HS-5 (cell line): ENCODE measurements at places on chromosomes 11 and 22.

- DNase-seq: peak; percentile 82
These were observed 44.4 kb downstream of the DCDC1 start for GRCh38 chr11:31325160-31325559.

DNA sequence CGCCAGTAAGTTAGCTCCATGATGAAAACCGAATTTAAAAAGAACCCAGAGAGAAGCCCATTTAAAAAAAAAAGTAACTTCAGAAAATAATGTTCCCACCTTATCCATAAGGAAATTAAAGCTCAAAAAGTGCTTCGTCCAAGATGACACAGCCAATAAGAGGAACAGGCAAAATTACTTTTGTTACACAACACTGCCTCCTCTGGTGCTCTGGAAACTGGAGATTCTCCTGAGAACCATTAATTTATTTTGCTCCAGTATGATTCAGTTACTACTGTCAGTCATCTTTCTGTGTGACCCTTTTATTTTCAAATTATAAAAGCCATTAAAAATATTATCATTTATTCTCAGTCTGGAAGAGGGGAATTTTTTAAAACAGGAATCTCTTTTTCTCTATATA is 2.0 kb downstream of the IFT27 start:
- DNase-seq: no peak

- DNase-seq: no peak
These were observed 25.0 kb upstream of the OAF start for GRCh38 chr11:120185706-120186455.

DNA sequence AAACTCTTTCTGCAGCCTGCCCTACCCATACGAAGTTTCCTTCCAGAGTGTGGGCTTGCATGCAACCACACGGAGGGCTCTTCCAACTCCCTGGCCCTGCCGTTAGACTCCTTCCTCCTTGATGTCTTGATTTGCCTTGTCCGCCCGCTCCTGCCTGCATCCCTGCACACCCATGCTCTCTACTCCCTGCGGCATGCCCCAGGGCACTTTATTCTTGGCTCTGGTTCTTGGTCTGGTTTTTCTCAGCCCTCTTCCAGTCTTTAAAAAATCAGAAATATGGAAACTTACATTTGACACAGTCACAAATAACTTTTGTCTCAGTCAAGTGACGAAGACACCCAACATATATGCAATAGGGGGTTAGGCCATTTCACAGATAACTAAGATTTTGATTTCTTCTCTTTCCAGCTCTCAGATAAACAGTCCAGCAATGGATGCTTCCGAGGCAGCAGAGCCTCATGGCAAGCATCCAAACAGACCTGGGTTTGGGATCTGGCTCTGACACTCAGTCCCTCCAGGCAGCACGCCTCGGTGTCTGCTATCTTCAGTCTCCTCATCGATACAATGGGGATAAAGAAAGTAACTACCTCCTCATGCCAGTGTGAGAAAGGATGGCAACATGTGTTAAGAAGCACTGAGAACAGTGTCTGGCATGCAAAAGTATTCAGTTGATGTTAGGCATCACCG is 15.7 kb upstream of the OPCML start:
- DNase-seq: no peak

GRCh38 chr22:32005453-32005852 is 37.6 kb upstream of the SLC5A1 start:
- DNase-seq: peak; percentile 34

DNA sequence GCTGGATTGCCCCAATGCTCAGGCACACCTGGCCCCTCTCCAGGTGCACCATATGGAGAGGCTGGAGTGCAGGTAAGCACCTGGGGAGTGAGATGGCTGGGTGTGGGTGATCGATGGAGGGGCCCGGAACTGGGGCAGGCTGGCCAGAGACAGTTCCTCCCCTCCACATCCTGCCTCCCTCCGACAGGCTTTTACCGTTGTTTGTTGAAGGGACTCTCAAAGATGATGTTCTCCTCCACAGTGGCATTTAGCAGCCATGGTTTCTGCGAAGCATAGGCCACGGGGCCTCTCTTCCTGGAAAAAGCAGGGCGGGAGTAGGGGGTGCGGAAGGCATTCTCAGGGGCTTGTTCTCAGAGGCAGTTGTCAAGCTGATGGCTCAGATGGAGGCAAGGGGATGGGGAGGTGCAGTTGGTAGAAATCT is 25.9 kb upstream of the KCNJ11 start:
- no peak for DNase-seq

- no peak for DNase-seq
These were observed 6.7 kb upstream of the GSTP1 start for GRCh38 chr11:67576735-67577475.

GRCh38 chr11:44315947-44316658 is 6.2 kb upstream of the ALX4 start:
- DNase-seq: no peak

- peak; percentile 63 for DNase-seq
These were observed 20.8 kb downstream of the YPEL1 start for GRCh38 chr22:21714786-21715185.

DNA sequence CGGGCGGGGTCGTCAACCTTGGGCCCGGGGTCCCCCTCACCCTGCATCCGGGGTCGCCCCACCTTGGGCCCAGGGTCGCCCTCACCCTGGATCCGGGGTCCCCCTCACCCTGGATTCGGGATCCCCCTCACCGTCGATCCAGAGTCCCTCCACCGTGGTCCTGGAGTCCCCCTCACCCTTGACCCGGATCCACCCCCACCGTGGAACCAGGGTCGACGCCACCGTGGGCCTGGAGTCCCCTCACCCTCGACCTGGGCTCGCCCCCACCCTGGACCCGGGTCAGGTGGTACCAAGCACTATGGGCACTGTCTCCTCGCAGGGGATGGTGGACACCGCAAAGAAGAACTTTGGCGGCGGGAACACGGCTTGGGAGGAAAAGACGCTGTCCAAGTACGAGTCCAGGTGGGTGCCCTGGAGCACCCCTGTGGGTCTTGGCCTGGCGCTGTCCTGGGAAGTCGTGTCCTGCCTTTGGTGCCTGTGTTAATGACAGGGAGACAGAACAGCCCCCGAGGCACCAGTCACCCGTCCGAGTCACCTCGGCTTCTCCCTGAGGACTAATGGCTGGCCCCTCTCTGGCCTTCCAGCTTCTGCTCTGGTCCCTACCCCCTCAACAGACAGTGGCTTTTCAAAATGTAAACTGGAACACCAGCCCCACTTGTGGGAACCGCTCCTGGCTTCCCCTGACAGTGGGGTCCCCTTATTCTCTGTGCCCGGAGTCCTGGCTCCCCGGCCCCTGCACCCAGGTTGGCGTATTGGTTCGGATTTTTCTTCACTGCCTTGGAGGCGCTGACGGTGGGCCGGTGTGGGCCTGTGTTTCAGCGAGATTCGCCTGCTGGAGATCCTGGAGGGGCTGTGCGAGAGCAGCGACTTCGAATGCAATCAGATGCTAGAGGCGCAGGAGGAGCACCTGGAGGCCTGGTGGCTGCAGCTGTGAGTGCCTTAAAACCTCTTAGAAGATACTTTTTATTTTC is 762 bp downstream of the CRELD2 start:
- DNase-seq: no peak

DNA sequence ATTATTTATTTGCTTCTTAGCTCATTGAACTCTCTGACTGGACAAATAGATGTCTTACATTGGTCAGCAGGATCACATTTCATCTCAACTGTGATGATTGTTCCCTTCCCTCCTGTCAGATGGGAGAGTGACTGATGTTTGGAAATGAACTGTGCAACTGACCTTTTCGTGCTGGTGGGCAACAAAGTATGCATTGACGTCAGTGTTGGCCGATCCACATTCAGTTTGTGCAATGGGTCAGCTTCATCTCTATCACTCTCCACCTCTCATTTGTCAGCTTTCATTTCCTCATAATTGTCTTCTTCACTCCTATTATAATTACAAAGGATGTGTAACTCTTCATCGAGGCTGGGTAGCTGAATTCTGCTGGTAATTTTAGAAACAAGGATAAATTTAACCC is 71.3 kb downstream of the PPP2R1B start:
- peak; percentile 61 for DNase-seq

DNA sequence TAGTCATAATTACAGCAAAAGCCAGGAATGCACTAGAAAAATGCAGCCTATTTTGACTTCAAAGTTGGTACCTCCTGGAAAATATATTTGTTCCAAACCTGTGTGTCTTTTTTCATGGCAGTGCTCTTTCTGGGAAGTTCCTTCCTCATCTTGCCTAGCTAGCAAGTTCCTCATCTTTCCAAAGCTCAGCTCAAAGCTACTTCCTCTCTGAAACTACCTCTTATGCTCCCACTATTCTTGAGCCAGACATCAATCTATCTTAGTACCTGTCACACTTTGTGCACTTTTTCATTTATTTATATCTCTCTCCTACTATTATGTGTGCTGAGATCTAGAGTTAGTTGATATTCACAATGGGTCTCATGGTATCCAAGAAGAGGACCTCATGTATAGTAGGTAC is 191.6 kb upstream of the CCDC90B start:
- no peak for DNase-seq

DNA sequence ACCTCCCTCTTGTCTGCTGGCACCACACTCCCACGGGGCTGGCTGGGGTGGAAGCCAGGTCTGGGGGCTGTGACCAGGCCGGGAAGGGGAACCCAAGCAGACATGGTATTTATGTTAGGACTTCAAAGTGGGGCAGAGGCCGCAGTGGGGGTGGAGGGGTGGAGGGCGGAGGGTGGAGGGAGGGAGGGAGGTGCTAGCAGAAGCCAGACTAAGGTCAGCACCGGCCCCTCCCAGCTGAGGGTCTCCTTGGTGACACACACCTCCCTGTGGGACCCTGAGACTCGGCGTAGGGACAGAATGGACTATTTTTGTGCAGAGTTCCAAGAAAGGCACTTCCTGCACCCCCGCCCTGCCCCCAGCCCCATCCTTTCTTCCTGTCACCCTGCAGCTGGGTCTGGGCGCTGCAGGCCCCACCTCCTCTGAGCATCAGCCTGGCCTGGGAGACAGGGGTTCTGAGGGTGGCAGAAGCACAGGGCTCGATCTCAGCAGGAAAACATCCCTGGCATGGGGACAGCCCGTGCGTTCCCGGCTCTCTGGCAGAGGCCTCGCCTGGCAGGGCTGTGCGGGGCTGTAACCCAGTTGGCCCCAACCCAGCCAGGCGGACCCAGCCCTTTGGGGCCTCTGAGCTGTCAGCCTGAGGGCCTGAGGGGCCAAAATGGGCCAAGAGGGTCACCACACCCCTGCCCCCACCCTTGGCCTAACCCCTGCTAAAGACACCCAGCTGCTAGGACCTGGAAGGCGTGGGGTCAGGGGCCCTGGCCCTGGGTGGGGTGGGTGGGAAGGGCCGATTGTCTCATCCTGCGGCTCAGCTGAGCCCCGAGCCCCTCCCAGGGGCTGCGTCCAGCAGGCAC is 9.6 kb upstream of the CD248 start:
- no peak for DNase-seq

DNA sequence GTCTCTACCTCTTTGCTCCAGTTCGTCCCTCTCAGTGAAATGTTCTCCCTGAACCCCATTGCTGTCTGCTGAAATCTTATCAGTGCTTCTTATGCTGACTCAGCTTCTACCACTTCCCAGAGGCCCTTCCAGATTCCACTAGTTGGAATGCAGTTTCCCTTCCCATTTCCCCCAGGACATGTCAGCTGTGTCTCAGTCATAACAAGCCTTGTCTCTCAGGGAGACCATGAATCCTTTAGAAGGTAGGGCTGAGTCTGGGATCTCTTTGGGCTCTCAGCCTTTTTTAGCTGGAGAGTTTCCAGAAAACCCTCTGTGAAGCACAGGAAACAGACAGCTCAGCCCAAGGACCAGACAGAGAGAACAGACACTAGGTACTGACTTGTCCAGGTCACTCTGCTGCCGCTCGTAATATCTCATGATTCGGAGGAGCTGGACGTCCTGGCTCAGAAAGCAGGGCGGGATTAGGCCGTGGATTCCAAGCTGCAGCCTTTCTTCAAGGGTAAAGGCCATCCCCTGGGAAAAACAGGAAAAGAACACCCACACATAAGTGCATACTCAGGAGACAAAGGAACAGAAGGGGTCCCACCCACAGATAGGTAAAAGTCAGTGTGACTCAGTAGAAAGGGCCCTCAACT is 113.0 kb downstream of the ME3 start:
- DNase-seq: no peak
